Activated CD4-positive, alpha-beta T cell treated with anti-CD3 and anti-CD28 coated beads, Interleukin-10, Interleukin-2, amounts not matched to agents 100 ng/mL and 50 ng/mL, durations not matched to agents 16 hours and 8 hours (primary cell): ENCODE measurements at places on chromosomes 16 and 17.
A peak's percentile ranks its signal among the peaks of the same experiment; 100 is the strongest.

GRCh38 chr16:84806256-84806889 lies 13.4 kb upstream of the CRISPLD2 start:
- DNase-seq: peak; percentile 25

GRCh38 chr17:10812674-10813073 lies 8.8 kb upstream of the TMEM238L start:
- no peak for DNase-seq

DNA sequence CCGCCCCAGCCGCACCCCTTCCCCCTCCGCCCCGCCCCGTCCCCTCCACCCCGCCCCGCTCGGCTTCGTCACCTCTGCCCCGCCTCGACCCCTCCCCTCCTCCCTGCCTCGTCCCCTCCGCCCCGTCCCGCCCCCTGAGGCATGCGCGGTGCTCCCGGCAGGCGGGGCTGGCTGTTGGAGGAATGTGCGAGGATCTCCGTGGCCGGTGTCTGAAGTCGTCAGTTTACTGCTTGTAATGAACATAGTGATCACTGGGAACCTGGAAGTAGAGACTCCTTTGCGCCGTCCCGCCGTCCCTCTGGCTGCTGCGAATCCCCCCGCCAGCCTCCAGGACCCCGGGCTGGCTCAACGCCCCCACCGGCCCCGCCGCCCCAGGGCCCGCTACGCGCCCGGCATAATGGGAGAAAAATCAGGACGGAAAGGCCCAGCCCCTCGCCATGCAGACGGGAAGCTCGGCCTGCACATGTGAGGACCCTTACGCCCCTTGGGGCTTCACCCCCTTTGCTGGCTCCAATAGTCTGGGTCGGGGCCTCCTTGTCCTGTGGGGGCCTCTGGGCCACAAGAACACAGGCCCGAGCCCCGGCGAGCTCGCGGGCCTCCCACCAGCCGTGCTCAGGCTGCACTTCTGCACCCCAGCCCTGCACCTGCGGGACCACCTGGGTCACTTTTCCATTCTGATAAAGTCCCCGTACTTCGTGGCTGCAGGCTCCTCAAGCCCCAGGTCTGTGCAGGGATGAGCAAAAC lies 743.1 kb downstream of the KCNJ18 start:
- no peak for DNase-seq

- DNase-seq: no peak
Observed at GRCh38 chr17:66831383-66832210, 3.3 kb upstream of the CACNG5 start.

GRCh38 chr17:44774271-44775135 lies 15.7 kb downstream of the ADAM11 start:
- DNase-seq: peak; percentile 89

DNA sequence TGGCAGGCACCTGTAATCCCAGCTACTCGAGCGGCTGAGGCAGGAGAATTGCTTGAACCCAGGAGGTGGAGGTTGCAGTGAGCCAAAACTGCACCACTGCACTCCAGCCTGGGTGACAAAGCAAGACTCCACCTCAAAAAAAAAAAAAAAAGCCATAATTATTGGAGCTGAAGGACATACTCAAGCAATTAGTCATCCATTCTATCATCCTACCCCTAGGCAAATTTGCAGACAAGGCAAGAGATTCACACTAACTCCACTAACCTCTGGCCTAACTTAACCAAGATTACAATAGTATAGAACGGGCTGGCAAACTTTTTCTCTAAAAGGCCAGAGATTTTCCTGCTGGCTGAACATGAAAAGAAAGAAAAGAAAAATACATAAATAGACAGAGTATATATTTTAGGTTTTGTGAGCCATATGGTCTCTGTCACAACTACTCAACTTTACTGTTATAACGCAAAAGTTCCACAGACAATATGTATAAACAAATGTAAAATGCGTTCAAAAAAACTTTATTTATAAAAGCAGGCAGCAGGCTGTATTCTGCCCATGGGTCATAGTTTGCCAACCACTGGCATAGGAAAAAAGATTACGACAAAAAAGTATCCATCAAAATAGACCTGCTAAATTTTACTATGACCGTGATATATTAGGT lies 29.7 kb downstream of the BRIP1 start:
- no peak for DNase-seq

DNA sequence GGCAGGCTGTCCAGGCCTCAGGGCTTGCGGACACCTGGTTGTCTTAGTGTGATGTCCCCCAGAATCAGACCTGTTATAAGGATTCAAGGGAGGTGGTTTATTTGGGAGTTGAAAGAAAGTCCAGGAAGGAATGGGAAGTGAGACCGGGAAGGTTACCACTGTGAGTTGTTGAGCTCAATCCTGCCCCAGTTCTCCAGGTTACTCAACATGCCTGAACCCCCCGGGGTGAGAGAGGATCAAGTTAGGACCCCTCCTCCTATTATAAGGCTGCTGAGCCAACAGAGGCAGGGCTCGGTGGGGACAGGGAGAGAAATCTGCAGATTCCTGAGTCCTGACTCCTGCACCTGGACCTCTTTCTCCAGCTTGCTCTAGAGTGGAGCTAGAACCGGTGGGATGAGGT lies 86.4 kb downstream of the MRM1 start:
- no peak for DNase-seq

- peak; percentile 90 for DNase-seq
Observed at GRCh38 chr17:19004421-19005136, at the start of gene FAM83G. TSS of gene FAM83G (minus strand) at chr17:19004764. CDS start at chr17:19004041, 723 bp downstream.

DNA sequence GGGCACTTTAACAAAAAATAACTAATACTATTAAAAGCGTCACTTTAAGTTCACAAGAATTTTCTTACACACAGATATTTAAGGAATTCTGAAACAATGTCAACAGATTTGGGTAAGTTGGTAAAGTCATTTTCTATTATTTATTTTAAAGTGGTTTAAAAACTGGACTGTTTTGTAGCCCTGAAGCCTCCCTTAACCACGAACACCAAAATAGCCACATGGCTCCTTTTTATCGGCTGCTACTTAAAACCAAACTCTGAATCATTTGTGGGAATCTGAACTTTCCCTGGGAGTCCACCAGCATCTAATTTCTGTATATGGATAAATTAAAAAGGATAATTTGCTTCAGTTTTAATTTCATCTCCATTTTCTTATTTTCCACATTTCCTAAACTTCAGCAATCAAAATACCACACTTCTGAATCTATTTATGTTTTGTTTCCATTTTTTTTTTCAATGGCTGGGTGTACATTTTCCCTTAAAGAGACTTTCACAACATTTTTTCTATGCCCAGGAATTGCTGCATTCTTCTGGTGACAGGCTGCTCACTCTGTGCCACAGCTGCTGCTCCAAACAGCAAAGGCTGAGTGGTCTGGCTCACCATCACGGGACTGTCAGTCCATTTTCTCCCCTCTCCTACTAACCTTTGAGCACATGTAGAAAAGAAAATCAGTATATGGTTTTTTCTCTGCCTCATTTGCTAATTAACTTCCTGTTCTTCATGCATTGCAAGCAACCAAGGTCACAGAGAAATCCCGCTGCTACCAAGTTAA lies 255.5 kb upstream of the KCNJ16 start:
- DNase-seq: no peak

DNA sequence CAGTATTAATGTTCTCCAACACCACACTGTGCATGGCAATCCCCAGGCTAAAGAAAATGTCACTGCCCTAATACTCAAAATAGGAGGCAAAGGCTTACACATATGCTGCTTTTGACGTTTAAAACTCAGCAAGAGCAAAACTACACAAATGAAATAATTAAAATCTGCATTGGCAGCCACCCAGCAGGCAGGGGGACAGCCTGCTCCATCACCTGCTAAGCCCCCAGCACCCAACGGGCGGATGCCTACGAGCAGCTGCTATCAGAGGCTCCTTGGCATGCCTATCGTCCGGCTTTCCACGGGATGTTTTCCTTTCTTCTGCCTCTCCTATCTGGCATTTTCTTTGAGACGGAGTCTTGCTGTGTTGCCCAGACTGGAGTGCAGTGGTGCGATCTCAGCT lies 337.5 kb downstream of the SOX9 start:
- no peak for DNase-seq

DNA sequence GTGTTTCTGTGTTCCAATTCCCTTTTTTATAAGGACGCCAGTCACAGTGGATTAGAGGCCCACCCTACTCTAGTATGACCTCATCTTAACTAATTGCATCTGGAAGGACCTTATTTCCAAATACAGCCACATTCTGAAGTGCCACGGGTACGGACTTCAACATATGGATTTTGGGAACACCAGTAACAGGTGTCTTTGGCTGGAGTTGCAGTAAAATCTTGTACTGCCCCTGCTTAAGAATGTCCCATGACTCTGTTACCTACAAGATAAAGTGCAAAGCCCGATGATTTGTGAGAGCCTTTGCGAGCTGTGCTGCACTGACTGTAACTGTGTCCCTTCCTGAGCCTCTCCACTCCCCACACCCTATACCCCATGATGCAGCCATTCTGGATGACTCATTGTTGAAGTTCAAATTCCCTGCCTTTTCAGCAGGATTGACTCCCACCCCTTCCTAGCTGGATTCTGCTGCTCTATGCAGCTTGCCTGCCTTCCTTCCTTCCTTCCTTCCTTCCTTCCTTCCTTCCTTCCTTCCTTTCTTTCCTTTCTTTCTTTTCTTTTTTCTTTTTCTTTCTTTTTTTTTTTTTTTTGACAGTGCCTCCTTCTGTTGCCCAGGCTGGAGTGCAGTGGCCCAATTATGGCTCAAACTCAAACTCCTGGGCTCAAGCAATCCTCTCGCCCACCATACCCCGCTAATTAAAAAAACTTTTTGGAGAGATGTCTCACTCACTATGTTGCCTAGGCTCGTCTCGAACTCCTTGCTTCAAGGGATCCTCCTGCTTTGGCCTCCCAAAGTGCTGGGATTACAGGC lies 2.1 kb downstream of the HCRT start:
- DNase-seq: no peak

DNA sequence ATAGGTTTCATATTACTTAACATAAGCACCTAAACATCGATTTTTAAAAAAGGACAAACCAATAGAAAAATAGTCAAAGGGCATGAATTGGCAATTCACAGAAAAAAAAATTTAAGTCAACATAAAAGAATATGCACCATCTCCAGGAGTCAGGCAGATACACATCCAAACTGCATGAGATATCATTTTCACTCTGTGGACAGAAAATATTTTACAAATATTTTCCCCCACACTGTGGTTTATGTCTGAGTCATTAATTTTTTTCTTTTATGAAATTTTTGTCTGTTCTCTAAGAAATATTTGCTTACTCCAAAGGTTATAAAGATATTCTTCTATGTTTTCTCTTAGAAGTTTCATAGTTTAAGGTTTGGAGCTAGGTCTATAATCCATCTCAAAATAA lies 74.4 kb upstream of the DNAH17 start:
- DNase-seq: no peak

- DNase-seq: no peak
Observed at GRCh38 chr17:48551214-48551555, 6.3 kb upstream of the HOXB2 start.

DNA sequence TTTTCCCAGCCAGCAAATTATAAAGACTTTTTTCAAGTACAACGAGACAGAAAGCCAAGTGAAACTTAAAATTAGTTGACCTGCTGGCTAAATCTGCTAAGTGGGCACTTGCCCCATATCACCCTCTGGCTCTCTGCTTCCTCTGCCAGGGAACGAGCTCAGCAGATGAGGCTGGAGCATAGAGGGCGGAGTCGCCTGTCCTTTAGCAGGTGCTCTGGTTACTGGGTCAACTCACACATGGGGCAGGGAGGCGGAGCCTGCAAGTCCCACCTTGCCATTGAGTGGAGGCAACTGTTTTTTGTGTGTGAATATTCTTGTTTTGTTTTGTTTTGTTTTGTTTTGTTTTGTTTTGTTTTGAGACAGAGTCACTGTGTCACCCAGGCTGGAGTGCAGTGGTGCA lies 62.5 kb downstream of the EMP2 start:
- no peak for DNase-seq

DNA sequence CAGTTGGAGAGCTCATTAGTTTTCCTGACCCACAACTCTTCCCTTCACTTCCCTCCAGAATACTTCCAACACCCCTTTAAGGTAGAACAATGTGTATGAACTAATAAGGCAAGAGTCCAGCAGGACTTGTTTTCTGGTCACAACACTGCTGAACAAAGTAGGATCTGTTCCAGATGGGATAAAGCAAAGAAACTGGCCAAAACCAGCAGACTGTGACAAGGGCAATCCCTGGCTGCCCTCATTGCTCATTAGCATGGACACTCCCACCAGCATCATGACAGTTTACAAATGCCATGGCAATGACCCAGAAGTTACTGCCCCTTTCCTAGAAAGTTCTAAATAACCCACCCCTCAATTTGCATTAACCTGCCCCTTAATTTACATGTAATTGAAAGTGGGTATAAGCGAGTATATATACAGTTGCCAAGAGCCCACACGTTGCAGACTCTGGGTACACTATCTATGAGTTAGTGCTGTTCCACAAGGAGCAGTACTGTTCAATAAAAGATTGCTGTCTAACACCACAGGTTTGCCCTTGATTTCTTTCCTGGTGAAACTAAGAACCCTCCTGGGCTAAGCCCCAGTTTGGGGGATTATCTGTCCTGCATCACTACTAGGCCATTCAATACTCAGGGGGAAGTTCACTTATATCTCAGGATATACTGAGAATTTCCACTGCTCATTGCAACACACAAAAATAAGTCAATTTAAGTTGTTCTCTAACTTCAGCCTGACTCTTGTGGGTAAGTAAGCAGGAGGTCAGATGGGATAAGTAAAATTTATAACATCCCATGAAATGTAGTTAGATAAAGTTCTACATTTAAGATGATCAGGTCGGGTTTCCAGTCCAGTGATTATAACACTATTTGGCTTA lies 82.3 kb downstream of the SSH2 start:
- no peak for DNase-seq

DNA sequence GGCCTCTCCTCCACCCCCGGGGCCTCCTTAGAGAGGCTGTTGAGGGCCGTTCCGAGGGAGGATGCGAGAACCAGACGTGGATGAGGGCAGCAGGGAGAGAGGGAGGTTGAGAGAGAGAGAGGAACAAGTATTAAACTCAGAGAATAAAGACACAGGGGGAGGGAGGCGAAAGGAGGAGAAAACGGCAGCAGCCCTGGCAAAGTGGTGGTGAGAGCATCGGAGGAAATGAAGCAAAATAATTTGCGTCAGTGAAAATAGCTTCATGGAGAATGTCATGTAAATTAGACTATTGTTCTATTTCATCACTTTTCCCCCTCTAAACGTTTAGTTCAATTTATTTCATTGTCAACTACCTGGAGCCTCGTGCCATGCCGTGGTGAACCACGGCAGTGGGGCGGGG lies 38.0 kb downstream of the PIPOX start:
- no peak for DNase-seq

GRCh38 chr17:33603789-33604188 lies 310.7 kb upstream of the ASIC2 start:
- no peak for DNase-seq

DNA sequence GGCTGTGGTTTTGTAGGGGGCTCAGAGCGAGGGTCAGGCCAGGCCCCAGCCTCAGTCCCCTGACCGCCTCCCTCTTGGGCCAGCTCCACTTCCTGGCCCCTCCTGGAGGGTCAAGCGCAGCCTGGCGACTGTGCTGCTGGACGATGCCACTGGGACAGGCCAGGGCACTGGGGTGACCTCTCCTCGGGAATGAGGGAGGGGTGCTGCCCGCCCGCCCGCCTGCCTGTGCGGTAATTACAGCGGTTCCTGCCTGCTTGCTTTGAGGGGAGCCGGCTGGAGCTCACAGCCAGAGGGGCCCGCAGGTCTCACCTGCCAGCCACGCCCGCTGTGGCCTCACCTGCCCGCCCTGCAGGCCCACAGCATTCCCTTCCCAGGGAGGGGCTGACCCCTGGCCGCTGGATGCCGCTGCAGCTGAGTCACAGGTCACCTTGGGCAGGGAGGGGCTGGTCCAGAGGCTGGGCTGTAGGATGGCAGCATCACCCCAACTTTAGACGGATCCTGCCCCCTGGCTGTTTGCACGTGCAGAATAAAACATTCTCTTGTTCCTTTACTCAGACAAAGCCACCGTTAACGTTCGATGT lies 76.7 kb upstream of the CBX4 start:
- no peak for DNase-seq

GRCh38 chr17:60601447-60602384 lies 1.7 kb downstream of the PPM1D start:
- DNase-seq: peak; percentile 61
